ENCODE measurements at places on chromosomes 3 and 15.

- DNase-seq: no peak
Measured at GRCh38 chr3:28308196-28308595, 40.3 kb upstream of the ZCWPW2 start.

DNA sequence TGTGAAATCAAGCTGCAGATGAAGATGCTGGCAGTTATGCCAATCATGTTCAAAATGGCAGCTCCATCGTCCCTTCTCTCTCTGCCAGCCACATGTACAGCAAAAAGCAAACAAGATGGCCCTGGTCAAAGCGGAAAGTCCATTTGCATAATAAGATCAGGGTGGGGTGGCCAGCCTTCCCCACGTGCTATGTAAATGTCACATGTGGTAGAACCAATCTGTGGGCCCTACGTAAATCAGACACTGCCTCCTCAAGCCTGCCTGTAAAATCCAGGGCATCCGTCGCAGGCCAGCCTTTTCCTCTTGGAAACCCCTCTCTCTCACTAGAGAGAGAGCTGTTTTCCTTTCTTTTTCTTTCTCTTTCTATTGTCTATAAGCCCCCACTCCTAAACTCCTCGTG lies 243.5 kb upstream of the KBTBD8 start:
- no peak for DNase-seq

- no peak for DNase-seq
Measured at GRCh38 chr15:84616235-84616634, 15.4 kb downstream of the ZSCAN2 start.

DNA sequence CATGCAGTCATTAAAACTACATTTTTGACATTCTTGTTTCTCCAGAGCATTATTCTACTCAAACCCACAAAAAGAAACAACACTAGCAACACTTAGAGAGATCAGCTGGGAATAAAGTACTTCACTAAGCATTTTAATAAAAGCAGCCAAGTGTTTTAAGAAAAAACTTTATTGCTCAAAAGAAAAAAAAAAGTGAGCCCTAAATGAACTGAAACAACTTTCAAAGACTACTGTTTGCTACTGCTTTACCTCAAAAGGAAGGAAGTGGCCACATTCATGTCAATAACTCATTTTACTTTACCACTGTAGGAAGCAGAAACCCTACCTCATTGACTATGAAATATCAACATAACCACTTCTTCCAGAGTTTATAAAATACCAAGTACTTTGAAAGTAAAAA lies 91.3 kb downstream of the UACA start:
- DNase-seq: no peak

- peak; percentile 68 for DNase-seq
Measured at GRCh38 chr3:64666171-64666588, 21.6 kb downstream of the ADAMTS9 start.
